Effector memory CD4-positive, alpha-beta T cell (primary cell): ENCODE measurements at places on chromosomes 6 and 20.
A peak's percentile ranks its signal among the peaks of the same experiment; 100 is the strongest.

- DNase-seq = no peak
These were observed 5.2 kb upstream of the TP53RK start for GRCh38 chr20:46694484-46694883.

DNA sequence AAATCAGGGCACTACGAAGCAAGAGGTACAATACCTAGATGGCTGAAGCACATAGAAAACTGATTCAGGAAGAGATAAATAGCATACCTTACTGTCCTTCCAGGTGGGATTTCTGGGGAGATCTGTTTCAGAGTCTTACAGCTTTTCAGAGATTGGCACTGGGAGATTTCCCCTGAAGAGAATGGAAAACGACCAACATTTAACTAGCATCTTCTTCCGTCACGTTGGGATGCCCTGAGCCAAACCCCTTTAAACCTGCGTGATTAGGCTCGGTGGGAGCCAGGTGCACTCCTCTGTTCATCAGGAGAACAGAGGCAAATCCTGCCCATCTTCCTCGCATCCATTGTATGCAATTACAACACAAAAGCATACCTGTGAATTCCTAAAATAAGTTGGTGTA, 614.5 kb downstream of the HDGFL1 start:
- no peak for DNase-seq

GRCh38 chr20:63102721-63103375, 96.1 kb upstream of the BHLHE23 start:
- DNase-seq = peak; percentile 50

GRCh38 chr6:166615059-166615770, 11.8 kb downstream of the RPS6KA2 start:
- DNase-seq = no peak

- DNase-seq = no peak
These were observed 232.5 kb downstream of the PKHD1 start for GRCh38 chr6:51854876-51855275.

DNA sequence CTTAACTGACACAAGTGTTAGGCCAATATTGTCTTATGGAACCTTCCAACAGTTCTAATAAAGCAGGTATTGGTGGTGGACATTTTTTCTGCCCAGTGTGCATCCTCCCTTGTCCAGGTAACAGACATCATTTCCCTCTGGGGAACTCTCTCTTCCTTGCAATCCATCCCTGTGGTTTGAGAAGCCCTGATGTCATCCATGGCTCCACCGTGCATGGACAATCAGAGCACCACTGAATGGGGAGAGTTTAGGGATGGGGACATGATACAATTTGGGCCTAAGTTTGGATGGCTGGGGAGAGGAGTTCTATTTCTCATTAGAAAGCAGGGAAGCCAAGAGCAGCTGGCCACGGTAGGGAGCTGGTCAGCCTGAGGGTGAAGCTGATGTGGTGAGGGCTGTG, 60.2 kb upstream of the ZFP64 start:
- DNase-seq = no peak

- no peak for DNase-seq
These were observed 84.1 kb downstream of the SMOC2 start for GRCh38 chr6:168525114-168525513.
